ENCODE measurements at places on chromosomes 13 and 19.
A peak's percentile ranks its signal among the peaks of the same experiment; 100 is the strongest.

- no peak for DNase-seq
Measured at GRCh38 chr13:70255406-70255991, 147.2 kb upstream of the KLHL1 start.

- DNase-seq = peak; percentile 88
Measured at GRCh38 chr19:18280247-18281081, 958 bp downstream of the JUND start.

DNA sequence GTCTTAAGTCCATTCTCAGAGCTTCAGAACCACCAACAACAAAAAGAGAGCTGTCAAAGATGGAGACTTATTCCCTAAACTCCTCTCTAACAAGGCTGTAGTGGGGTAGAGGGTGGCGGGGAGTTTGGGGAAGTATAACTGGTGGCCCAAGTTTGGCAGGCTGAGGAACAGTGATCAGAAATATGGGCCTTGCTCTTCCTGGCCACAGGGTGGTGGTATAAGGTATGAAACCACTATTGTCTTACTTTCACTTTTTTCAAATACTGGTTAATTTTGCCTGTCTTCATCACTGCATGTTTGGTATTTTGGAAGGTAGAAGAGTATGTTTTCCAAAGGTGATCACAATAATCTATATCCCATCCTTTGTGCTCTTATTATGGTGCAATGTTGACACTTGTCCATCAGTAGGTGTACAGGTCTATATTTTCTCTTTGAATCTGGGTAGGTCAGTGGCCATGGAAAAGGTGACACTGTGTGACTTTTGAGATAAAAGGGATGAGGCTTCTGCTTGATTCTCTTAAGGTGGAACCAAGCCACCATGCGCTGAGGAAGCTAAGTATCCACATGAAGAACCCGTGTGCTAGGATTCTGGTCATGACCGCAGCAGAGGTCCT lies 23.2 kb upstream of the GPC5 start:
- no peak for DNase-seq

- no peak for DNase-seq
Measured at GRCh38 chr19:51096473-51097165, 11.6 kb downstream of the CTU1 start.

DNA sequence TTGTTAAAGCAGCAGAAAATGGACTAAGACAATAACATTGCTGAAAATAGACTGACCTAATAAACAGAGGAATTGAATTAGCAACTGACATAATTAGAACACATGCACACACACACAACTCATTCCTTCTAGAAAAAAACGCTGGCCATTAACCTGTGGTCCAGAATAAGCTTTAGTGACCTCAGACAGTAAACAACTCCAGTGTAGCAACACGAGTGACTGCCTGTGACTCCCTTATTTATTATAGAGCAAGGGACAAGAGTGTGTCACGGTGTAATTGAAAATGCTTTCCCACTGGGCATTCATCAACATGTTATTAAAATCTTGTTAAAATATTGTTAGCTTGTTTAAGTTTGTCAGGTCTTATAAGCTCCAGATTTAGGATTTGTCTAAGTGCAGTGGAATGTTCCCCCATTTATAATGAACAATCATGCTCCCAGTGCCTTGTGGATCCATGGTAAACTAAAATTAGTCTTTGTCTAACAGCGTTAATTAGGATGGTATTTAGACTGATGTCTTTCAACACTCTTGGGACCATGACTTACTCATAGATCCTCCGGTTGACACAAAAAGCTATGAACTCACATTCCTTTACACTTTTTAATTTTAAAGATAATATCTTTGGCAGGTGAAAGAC lies 111.7 kb upstream of the IRS2 start:
- no peak for DNase-seq
